B cell (primary cell): ENCODE measurements at places on chromosomes 4 and X. TPM values are rescaled to one million over a fixed set of nuclear protein-coding genes. Genes with fewer than 3 reads are reported as not detected.

GRCh38 chr4:63459329-63459728 lies 949.9 kb downstream of the TECRL start:
- no peaks in the 10 kb centered on the region for H3K4me1 ChIP-seq
- DNase-seq: no peak
- H3K27me3 ChIP-seq: no peaks in the 10 kb centered on the region
- H3K27ac ChIP-seq: no peak overlapping the region
- no peaks in the 10 kb centered on the region for H3K36me3 ChIP-seq
- H3K4me3 ChIP-seq: no peak overlapping the region

- H3K36me3 ChIP-seq: no peaks in the 10 kb centered on the region
- H3K4me1 ChIP-seq: no peaks in the 10 kb centered on the region
- no peaks in the 10 kb centered on the region for H3K27me3 ChIP-seq
- H3K27ac ChIP-seq: no peak overlapping the region
These were observed 787.4 kb upstream of the GALNTL6 start for GRCh38 chr4:171025776-171026175.

DNA sequence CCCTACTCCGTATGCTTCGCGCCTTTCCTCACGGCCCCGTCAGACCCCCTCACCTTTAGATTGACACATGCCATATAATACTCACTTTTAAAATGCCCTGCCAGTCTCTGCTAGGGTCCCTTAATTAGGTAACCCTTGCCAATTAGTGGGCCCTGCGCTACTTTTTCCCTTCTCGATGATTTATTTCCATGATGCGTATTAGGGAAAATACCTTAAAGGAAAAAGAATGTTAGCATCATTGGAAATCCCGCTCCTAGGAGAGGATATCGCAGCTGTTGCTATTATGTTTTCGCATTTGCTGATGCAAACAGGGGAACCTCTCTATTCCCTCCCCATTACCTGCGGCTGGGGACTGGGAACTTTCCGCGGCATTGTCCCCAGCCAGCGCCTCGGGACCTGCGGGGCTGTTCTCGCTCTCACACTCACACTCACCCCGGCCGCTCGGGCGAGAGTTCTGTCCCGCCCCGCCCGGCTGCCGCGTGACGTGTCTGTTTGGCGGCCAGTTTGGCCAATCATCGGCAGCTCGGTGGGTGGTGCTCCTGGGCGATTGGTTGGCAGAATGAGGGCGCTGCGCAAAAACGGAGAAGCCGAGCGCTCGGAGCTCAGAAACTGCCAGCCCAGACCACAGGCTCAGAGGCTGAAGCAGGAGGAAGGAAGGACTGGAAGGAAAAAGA lies at the start of gene PCDH10:
TSS of gene PCDH10 (plus strand) at position 605 of the 674 bp plus-strand sequence. CDS start 847 bp downstream, outside the sequence.
- peaks cover 52% of the 10 kb centered on the region for H3K27me3 ChIP-seq
- H3K27ac ChIP-seq: no peak within 1 kb of the TSS
- H3K4me3 ChIP-seq: peak within 1 kb of the TSS; percentile 42
- no peaks in the 10 kb centered on the region for H3K36me3 ChIP-seq
- H3K4me1 ChIP-seq: peaks cover 18% of the 10 kb centered on the region

- no peaks in the 10 kb centered on the region for H3K36me3 ChIP-seq
- no peaks in the 10 kb centered on the region for H3K27me3 ChIP-seq
These were observed 186.0 kb downstream of the MGST2 start for GRCh38 chr4:139851639-139852038.

DNA sequence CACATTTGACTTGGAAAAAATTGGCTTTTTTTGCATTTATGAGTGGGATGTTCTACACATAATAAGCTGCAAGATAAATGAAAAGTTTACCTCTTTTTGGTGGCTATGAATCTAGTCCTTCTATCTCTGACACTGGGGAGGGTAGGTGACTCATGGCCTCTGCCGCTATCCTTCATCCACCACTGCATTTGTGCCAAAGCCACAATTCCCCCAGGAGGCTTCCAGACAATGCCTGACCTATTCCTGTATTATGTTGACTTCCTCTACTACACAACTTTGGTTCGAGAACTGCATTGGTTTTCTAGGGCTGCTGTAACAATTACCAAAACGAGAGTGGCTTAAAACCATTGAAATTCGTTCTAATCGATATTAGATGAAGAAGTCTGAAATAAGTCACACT lies 245.6 kb downstream of the TRAM1L1 start:
- no peaks in the 10 kb centered on the region for H3K4me1 ChIP-seq
- H3K27me3 ChIP-seq: no peaks in the 10 kb centered on the region

DNA sequence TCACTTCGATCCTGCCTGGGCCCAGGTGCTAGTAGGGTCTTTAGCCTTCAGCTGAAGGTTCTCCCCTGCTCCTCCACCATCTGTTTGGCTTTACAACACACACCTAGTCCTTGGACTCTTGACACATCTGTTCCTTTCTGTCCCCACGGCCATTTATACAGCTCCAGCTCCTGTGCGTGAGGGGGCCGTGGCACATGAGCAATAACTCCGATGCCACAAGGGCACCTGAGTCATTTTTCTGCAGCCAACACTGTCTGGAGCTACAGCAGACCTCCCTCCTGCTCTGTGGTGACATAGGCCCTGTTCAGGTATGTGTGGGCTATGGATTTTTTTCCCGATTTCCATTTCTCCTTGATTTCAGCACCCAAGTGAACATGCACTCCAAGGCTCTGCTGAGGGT lies 44.7 kb upstream of the BCOR start:
- H3K27ac ChIP-seq: no peak overlapping the region
- no peak overlapping the region for H3K4me3 ChIP-seq
- no peaks in the 10 kb centered on the region for H3K27me3 ChIP-seq
- peaks cover 24% of the 10 kb centered on the region for H3K4me1 ChIP-seq

- H3K4me1 ChIP-seq: no peaks in the 10 kb centered on the region
- H3K27me3 ChIP-seq: no peaks in the 10 kb centered on the region
- DNase-seq: no peak
- no peaks in the 10 kb centered on the region for H3K36me3 ChIP-seq
- H3K27ac ChIP-seq: no peak overlapping the region
These were observed 199.3 kb upstream of the FAT4 start for GRCh38 chr4:125115476-125115875.

- H3K27ac ChIP-seq: no peak overlapping the region
- H3K36me3 ChIP-seq: no peaks in the 10 kb centered on the region
- no peaks in the 10 kb centered on the region for H3K4me1 ChIP-seq
- H3K27me3 ChIP-seq: no peaks in the 10 kb centered on the region
- DNase-seq: no peak
These were observed 22.6 kb upstream of the STBD1 start for GRCh38 chr4:76283900-76284299.

GRCh38 chr4:101655005-101655404 lies 135.5 kb upstream of the BANK1 start:
- H3K4me3 ChIP-seq: no peak overlapping the region
- no peaks in the 10 kb centered on the region for H3K36me3 ChIP-seq
- no peaks in the 10 kb centered on the region for H3K4me1 ChIP-seq
- H3K27me3 ChIP-seq: no peaks in the 10 kb centered on the region

DNA sequence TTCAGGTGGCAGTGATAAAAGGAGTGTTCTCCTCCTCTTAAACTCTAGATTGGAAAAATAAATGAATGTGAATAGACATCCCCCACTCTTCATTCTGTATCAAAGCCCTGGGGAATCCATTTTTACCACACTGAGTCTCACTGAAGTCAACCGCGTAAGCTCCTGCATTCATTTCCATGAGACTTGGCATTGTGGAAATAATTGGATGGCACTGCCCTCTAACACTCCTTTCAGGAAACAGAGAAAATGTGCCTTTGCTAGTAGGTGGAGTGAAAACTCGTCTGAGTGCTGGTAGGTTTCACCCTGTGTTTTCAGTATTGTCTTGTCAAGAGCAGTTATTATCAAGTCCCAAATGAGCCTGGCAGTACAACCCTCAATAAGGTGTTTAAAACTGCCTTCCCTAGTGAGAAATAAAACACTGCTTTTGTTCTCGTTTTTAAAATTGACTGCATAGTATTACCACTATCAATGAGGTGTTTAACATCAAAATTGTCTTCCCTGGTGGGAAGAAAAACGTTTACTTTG lies 9.7 kb upstream of the CDKN2AIP start:
- peaks cover 4% of the 10 kb centered on the region for H3K27me3 ChIP-seq
- H3K27ac ChIP-seq: no peak overlapping the region
- no peaks in the 10 kb centered on the region for H3K4me1 ChIP-seq
- no peak for DNase-seq
- H3K4me3 ChIP-seq: no peak overlapping the region

DNA sequence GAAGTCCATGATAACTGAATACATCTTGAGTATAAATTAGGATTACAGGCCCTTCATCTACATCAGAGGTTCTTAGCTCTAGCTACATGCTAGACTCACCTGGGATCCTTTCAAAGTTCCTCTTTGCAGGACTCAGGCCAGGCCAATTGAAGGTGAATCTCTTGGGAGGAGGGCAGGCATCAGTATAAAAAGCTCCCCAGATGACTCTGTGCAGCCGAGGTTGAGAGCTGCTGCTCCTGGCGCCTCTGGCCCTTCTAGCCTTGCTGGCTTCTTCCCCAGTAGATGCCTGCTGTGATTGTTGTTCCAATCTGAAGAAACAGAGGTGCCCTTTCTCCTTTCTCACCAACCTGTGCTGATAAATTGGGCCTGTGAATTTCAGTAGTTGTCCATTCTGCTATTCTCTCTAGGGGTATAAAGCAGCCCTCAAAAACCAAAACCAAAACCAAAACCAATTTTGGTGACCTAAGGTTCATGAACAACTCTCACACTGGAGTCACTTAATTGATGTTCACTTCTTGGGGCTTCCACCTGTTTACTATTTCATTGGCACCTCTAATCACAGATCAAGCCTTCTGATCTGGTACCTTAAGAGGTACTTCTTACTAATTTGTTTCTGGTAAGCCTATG lies 78.7 kb downstream of the SUPT20HL2 start:
- no peak overlapping the region for H3K27ac ChIP-seq
- no peaks in the 10 kb centered on the region for H3K27me3 ChIP-seq
- no peak for DNase-seq

GRCh38 chr4:113760094-113760794 lies 1.3 kb downstream of the CAMK2D start:
- DNase-seq: peak; percentile 65
- H3K36me3 ChIP-seq: peaks cover 12% of the 10 kb centered on the region
- H3K4me3 ChIP-seq: peak overlapping the region; percentile 91
- peak overlapping the region; percentile 99 for H3K27ac ChIP-seq

DNA sequence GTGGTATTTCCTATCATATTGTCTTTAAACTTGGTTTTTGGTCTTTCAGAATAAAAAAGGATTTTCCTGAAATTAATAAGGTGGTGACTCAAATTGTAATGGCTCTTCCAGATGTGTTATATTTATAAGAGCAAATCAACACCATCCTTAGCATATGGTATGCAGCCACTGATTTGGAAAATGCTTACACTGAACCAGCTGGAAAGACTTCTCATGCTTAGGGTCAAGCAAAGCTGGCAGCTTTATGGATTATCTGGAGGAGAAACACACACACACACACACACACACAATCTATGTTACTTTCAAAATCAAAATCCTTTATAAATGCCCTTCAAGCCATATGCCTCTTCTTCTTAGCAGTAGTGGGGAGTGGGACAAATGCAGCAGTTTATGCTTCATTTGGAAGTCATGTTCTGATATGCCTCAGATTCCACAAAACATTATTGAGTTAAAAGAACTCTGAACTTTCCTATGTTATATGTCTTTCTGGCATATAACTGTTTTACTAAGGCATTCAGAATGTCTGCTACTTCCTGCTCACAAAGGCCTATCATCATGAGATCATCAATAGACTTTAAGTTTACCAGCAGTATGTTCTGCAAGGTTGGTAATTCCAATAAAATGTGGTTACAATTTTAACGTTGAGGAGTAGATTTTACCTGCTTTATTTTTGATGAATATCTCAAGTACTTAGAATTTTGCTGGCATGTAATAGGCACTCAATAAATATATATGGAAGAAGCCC lies 72.9 kb upstream of the PRDM5 start:
- no peak overlapping the region for H3K27ac ChIP-seq
- H3K4me1 ChIP-seq: no peaks in the 10 kb centered on the region
- no peaks in the 10 kb centered on the region for H3K27me3 ChIP-seq
- no peaks in the 10 kb centered on the region for H3K36me3 ChIP-seq

- no peak overlapping the region for H3K4me3 ChIP-seq
- no peaks in the 10 kb centered on the region for H3K36me3 ChIP-seq
- DNase-seq: peak; percentile 17
- no peak overlapping the region for H3K27ac ChIP-seq
- no peaks in the 10 kb centered on the region for H3K27me3 ChIP-seq
These were observed 425.1 kb downstream of the GPM6A start for GRCh38 chr4:175386776-175387507.

DNA sequence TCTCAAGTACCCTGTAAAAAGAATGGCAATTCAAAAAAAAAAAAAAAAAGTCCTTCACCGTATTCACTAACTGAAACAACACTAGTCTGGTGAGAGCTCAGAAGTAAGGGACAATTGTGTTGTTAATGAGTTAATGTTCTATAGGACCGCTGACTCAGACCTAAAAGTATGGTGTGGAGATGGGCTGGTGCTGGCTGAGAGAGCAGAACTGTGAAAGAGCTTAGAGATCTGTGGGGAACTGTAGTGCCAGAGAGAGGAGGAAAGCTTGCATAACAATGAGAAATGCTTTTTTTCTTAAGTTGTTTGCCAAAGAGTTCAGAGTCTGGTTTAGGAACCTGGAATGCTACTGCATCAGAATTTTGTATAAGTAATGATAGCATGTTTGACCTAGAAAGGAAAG lies 65.1 kb downstream of the LHFPL1 start:
- no peak overlapping the region for H3K4me3 ChIP-seq
- H3K27me3 ChIP-seq: no peaks in the 10 kb centered on the region
- no peak for DNase-seq
- H3K36me3 ChIP-seq: no peaks in the 10 kb centered on the region
- H3K27ac ChIP-seq: no peak overlapping the region

DNA sequence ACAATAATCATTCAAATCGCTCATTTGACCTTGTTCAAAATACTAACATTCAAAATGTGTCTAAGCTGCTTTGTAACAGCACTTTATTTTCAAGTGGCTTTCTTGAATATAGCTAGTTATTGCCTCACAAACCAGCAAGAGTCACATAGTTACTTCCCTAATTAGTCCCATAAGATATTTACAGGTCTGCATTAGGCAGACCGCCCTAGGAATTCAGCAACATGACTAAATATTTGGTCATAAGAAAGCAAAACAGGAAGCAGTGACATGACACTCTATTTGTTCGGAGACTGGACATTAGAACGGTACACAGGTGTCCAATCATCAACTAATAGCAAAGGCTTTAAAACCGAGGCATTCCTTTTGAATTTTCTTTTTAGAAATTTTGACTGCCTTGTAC lies 262.0 kb downstream of the COL25A1 start:
- no peak overlapping the region for H3K27ac ChIP-seq
- no peaks in the 10 kb centered on the region for H3K27me3 ChIP-seq
- no peaks in the 10 kb centered on the region for H3K4me1 ChIP-seq

The S100G gene
- total RNA-seq: not detected in 2 replicates

The RBM41 gene
- 32.5 and 36.5 TPM in 2 replicates for total RNA-seq

The BEND2 gene
- total RNA-seq: not detected in 2 replicates

The AKAP14 gene
- not detected in 2 replicates for total RNA-seq
